ENCODE measurements at places on chromosomes 1 and 21.

- no peak for DNase-seq
These were observed 6.7 kb downstream of the PIK3CD start for GRCh38 chr1:9658199-9658598.

DNA sequence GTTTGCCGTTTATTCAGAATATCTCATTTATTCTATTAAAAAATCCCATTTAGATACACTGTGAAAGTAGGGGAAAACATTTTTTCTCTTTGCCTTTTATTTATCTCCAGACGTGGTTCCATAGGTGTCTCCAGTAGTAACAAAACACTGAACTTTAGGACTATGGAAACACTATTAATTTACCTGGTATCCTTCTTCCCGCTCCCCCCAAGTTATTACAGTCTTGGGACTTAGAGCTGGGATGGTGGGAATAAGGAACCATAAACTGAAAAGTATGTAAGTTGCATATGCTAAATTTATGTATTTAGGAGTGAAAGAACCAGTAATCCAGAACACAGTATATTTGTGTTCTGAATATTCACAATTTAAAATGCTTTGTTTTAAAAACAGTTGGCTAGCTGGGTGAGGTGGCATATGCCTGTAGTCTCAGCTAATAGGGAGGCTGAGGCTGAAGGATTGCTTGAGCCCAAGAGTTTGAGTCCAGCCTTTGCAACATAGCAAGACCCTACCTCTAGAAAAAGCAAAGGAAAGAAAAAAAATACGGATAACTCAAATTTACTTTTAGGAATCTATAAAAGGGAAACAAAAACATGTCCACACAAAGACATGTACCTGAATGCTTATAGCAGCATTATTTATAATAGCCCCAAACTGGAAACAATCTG lies 3.1 kb downstream of the DNAJB4 start:
- no peak for DNase-seq

DNA sequence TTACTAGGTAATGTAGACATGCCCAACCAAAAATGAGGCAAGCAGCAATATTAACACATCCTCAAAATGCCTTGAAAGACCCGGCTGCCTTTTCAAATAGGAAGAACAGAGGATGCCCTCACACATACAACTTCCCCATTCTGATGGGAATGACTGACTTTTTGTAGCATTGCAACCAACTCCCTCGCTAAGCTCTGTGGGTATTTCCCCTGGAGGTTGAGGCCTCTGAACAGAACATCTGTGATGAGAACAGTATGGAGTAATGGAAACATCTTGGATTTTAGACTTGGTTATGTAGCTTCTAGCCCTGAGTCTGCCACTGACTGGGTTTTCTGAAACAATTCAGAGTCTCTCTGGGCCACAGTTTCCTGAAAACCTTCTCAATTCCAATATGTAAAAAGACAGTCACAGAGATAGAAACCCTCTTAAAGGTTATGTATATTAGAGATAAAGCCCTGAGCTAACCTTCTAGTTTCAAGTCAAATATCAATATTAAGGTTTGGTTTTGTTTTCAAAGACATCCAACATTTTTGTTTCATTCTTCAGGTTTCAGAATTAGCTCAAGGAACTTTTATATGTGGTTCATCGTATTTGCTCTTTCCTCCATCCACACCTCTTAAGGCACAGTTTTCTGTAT lies 311.5 kb downstream of the SETD4 start:
- no peak for DNase-seq

DNA sequence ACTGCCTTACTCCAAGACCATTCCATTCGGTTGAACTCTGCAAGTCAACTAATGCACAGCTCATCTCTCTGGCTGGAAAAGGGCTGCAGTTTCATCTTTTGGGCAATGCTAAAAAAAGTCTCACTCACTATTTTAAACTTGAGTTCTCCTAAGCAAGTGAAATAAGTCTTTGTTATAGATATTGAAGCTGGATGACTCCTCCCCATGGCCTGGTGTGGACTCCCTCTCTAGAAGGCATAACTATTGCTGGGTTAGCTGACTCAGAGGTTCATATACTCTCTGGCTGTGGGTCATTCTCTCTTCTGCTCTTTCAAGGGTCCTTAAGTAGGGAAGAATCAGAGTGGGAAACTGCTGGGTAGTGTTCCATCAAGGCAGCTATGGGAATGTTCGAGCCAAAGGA lies 88.0 kb downstream of the XCL2 start:
- DNase-seq: peak; percentile 38

DNA sequence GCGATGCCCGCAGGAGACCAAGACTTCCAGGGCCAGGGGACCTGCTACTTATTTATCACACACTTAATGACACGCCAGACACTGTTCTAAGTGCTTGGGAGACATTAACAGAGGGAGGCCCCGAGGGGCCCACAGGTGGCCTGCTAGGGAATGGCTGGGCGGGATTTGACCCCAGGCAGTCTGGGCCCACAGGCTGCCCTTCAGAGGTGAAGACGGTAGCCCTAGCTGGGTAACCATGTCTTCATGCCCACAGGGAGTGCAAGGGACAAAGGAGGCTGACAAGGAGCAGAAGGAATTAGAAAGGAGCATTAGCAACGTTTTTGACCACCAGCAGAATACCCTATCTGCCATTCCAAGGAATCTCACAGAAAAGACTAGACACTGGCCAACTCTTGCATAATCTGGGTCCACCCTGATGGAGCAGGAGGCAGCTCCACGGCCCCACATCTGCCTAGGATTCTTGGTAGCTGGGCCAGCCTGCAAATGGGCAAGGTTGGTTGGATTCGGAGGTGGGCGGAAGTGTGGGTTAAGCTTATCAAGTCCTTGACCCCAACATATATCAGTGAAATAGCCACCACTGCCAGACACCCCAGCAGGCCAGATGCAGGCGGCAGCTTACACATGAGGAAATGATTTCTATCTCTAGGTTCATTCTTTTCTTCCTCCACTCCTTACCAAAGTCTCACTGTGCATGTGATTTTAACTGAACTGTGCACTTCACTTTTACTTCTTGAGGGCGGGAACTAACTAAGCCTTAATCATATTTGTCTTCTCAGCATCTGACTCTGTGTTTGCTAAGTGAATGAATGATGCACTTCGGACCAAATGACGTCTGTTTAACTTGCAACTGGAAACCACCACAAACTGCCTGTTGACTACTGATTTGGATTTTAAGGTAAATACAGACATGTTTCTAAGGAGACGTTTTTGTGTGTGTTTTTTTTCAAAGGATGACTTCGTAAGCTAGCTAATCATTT lies 3.4 kb upstream of the ETS2 start:
- no peak for DNase-seq
